ENCODE measurements at places on chromosomes 1 and 21. TPM values are rescaled to one million over a fixed set of nuclear protein-coding genes. Genes with fewer than 3 reads are reported as not detected.
A peak's percentile ranks its signal among the peaks of the same experiment; 100 is the strongest.

- no peak for DNase-seq
Measured at GRCh38 chr1:7043719-7044535, 258.7 kb downstream of the CAMTA1 start.

DNA sequence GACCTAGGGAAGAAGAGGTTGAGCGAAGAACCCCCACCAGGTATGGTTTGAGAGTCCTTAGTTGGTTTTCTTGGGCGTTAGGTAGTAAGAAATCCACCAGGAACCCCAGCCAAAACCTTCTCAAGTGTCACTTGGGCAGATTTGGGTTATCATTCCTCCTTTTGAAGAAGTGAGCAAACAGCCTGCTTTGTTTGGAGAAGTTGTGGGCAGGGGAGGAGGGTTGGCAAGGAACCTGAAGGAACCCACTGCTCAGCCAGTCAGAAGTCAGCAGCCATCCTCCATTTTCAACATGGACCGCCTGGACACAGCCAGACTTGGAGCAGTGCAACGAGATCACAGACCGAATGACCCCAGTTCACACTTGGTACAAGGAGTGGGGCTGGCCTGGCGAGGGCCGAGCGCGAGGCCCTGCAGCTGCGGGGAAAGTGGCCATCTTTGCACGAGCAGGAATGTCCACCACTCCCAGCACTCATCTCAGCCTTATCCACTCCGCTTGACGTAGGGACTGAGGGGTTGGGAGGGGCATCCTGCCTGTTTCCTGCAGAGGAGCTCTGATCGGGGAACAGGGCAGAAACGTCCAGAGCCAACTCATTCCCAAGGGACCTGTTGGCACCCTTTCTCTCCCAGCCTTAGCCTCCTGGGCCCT, 7.2 kb downstream of the ADPRS start:
- DNase-seq: no peak

GRCh38 chr1:198437332-198437731, 103.1 kb downstream of the ATP6V1G3 start:
- peak; percentile 23 for DNase-seq

- DNase-seq: no peak
Measured at GRCh38 chr1:6177681-6178380, 2.3 kb downstream of the CHD5 start.

- no peak for DNase-seq
Measured at GRCh38 chr1:78297836-78298235, 192.9 kb upstream of the PTGFR start.

- DNase-seq: no peak
Measured at GRCh38 chr1:171937938-171938337, 96.6 kb downstream of the DNM3 start.

GRCh38 chr1:36008546-36009197, 75.2 kb upstream of the TEKT2 start:
- DNase-seq: no peak

GRCh38 chr1:192147696-192148095, 10.6 kb upstream of the RGS18 start:
- DNase-seq: no peak

- no peak for DNase-seq
Measured at GRCh38 chr1:205601205-205601604, 30.6 kb downstream of the ELK4 start.

- DNase-seq: no peak
Measured at GRCh38 chr1:193486671-193487229, 300.3 kb upstream of the B3GALT2 start.

- DNase-seq: no peak
Measured at GRCh38 chr21:46564391-46564790, 40.5 kb downstream of the S100B start.

GRCh38 chr1:32351399-32352238, 10.7 kb downstream of the FAM229A start:
- DNase-seq: peak; percentile 76

DNA sequence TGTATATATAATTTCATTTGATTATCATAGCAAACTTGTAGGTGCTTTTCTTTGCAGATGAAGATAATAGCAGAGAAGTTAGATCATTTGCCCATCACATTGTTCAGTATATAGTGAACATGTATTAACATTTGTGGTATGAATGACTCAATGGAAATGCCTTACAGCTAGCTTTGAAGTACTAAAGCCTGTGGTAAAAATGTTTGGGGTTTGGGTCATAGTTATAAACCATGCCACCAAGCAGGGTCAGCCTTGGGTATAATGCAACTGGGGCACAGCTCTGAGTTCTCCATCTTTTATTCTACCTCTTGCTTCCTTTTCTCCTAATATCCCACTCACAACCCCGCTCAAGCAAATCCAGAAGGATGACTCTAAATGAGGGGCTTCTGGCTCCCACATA, 141.6 kb downstream of the KCNT2 start:
- peak; percentile 82 for DNase-seq

GRCh38 chr1:63623952-63624351, 30.7 kb downstream of the PGM1 start:
- DNase-seq: no peak

GRCh38 chr1:233094691-233095090, 144.3 kb downstream of the NTPCR start:
- DNase-seq: no peak

GRCh38 chr1:235019961-235020360, 108.7 kb downstream of the TOMM20 start:
- DNase-seq: no peak

DNA sequence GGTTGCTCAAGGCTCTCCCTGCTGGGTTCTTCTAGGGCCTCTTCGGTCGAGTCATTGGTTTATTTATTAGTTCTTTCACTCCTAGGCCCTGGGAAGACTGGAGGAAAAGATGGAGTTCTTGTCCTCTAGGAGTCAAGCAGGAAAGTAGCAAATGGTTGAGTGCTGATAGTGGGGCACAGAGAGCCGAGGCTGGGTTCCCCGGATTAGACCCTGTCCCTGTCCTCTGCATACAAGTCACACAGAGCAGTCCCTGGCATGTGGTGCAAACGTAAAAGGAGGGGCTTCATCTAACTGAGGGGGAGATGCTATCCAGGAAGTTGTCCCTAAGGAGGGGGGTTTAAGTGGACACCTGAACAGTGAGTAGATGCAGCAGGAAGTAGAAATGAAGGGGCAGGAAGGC, 19.2 kb upstream of the KCNE2 start:
- DNase-seq: no peak

- DNase-seq: no peak
Measured at GRCh38 chr1:75129983-75130789, 4.0 kb upstream of the LHX8 start.

GRCh38 chr21:38266732-38267131, 9.9 kb downstream of the KCNJ15 start:
- peak; percentile 57 for DNase-seq

GRCh38 chr1:77333501-77333900, 51.7 kb downstream of the AK5 start:
- no peak for DNase-seq

DNA sequence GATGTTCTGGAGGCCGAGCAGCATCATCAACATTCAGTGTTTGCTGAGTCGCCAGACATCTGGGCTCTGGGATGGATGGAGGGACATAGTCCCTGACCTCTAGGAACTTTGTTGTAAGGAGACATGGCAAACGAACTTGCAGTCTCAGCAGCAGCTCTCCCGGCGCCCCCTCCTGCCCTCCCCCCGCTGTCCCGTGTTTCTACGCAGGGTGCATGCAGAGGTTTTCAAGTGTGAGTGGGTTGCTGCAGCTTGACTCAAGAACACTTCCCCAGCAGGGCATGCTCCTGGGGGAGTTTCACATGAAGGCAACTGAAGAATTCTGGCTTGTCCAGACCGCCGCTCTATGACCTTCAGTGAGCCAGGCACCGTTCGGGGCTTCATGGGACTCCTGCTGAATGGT, 121.9 kb downstream of the CAMTA1 start:
- no peak for DNase-seq

- DNase-seq: no peak
Measured at GRCh38 chr1:169465281-169465680, 20.5 kb downstream of the SLC19A2 start.

GRCh38 chr1:7294636-7295035, 476.5 kb upstream of the VAMP3 start:
- DNase-seq: no peak

- DNase-seq: no peak
Measured at GRCh38 chr1:15691434-15692032, 7.4 kb downstream of the PLEKHM2 start.

DNA sequence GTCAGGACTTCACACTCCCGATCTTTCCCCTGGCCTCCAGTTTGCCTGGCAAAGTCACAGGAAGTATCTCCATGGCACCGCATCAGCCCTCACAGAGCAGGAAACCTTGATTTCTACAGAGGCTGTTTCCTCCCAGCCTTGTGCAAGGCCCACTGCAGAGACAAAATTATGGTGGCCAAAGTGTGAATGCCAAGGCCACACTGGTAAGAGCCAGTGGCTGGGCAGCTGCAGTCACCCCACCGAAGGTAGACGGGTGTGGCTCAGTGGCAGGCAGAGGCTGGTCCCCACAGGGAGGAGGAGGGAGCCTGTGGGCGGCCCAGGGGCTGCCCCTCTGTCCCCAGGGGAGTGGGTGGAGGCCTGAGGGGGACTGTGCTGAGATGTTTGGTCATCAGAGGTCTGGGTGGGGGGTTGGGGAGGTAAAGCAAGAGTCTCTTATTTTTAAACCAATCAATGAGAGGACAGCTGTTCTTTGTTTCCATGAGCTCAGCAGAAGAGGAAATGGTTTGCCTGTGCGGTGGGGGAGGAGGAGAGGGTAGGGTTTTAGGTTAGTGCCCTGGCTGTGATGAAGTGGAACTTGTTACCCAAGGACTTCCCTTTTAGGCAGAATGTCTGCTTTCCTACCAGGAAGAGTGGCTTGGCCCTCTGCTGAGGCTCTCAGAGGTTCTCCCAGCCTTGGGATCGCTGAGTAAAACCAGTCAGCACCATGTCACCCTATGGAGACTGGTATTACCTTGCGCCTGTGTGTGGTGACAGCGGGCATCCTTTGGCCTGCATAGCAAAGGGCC, 18.0 kb upstream of the BTG2 start:
- no peak for DNase-seq

DNA sequence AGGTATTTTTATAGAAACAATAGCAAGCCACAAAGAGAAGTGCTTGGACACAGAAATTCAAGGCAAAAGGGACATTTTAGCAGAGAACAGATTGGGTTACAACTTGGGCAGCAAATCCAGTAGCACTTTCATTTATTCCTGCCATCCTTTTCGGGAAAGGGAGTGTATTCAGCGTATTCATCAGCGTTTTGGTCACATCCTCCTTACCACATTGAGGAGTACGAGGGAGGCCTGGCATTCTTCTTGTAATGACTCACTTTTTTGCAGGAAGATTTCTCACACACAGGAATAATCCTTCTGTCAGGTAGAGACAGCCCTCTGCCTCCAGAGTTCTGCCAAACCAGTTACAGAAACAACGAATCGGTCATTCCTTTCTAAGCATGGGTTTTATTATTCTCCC, 18.1 kb upstream of the FAM78B start:
- no peak for DNase-seq

The ZBTB17 gene
- 24.4 TPM for total RNA-seq

The GJA9 gene
- not detected for total RNA-seq

The GBP2 gene
- total RNA-seq: 0.73 TPM

The LYSMD1 gene
- 6.6 TPM for total RNA-seq

The SPRR2B gene
- total RNA-seq: not detected

The ZSCAN20 gene
- total RNA-seq: 7.0 TPM

The AQP10 gene
- not detected for total RNA-seq

The CD34 gene
- 0.42 TPM for total RNA-seq

The MUTYH gene
- total RNA-seq: 12.2 TPM

The CFHR1 gene
- total RNA-seq: 0.37 TPM

The IL22RA1 gene
- total RNA-seq: not detected

All from HFFc6 (cell line).